ENCODE measurements at places on chromosomes 12 and 14.

- DNase-seq, result no peak
These were observed 17.5 kb downstream of the CAMKK2 start for GRCh38 chr12:121279071-121279375.

DNA sequence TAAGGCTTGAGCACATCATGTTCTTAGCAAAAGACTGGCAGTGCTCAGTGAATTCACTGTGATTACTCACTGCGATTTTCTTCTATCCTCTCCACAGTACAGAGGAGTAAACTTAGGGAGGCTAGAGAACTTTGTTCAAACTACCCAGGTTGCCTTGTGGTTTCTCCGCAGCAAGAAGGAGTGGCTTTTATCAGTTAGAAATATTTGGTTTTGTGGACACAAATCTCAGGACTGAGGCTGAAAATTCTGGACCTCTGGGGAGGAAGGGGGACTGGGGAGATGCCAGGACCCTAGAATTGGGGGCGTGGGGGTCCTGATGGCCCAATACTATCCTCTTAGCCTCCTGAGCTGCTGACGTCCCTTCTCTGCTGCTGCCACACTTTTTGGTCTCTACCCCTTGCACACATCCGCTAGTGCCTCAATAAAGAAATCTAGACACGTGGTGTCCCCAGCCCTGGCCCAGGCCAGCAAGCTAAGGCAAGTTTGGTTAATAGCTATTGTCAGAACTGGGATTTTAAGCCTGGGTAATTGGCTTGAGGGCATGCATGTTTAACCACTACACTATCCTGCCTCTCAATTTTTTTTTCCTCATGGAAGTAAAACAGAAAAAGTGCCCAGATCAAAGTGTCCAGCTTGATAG is 842 bp downstream of the OAS2 start:
- no peak for DNase-seq

- no peak for DNase-seq
These were observed 26.6 kb upstream of the PNMA1 start for GRCh38 chr14:73740618-73741326.

- no peak for DNase-seq
These were observed 55.8 kb downstream of the GALNT4 start for GRCh38 chr12:89468648-89469326.

DNA sequence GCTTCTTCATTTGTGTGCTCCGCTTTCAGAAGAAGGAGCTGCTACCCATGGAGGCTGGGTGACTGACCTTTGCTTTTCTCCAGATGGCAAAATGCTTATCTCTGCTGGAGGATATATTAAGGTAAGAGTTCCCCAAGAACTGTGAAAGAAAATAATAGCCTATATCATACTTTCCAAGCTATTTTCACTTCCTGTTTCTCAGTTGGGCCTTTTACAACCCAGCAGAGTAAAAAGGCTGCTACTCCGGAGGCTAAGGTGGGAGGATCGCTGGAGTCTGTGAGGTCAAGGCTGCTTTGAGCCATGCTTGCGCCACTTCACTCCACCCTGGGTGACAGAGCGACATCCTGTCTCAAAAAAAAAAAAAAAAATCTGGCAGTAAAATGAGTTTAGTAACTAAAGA is 82.1 kb downstream of the APAF1 start:
- no peak for DNase-seq
